Osteoblast (primary cell): ENCODE measurements at places on chromosomes 5 and 9. TPM values are rescaled to one million over a fixed set of nuclear protein-coding genes. Genes with fewer than 3 reads are reported as not detected.
A peak's percentile ranks its signal among the peaks of the same experiment; 100 is the strongest.

- no peak for DNase-seq
Measured at GRCh38 chr9:128595471-128595870, 43.1 kb downstream of the SPTAN1 start.

SOX30 gene
- under 0.01 TPM in 2 replicates for total RNA-seq

DNA sequence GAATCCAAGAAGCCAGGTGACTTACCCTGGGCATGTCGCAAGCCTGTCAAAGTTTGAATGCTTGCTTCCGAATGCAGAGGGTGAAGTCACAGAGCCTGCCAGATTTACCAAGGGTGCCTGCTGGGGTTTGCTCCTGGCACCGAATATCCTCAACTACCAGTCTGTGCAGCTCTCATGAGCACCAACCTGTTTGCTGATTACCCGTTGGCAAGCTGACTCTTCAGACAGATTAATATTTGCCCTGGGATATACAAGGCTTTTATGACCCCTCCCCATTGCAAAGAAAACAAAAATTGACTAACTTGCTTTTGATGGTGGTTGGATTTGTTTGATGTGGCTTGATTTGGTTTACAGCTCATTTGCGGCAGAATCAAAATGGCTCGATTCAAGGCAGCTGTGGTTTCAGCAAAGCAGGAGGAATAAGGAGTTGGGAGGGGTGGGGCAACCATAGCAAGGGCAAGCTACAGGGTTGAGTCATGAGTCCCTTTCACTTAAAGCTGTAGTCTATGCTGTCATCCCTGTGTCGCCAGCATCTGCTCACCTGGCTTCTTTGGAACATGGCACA is 82.3 kb upstream of the AGXT2 start:
- peak; percentile 67 for DNase-seq

MSMP gene
- not detected in 2 replicates for total RNA-seq

ZDHHC11B gene
- not detected in 2 replicates for total RNA-seq

TAF1L gene
- total RNA-seq = not detected in 2 replicates

- DNase-seq = no peak
Measured at GRCh38 chr5:64569858-64570257, 64.0 kb downstream of the RGS7BP start.

- no peak for DNase-seq
Measured at GRCh38 chr5:136242136-136242535, 49.2 kb upstream of the SMIM32 start.

- DNase-seq = peak; percentile 30
Measured at GRCh38 chr5:32984851-32985610, 273.9 kb downstream of the NPR3 start.

DNA sequence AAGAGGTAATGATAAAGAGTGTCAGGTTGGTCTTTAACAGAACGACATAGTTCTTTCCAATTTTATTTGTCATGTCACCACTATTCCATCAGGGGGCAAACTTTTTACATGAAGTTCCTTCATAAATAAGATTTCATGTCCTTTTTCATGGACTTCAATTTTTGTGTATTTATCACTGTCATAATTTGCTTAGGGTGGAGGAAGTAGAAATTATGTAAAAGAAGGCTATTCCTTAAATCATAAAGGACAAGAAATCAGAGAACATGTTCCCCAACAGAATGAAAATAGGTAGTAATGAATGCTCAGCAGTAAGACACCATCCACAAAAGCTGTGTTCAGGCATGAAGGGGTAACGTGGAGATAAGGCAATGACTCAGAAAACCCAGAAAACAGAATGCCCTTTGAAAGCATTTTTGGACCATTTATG is 72.7 kb downstream of the ZFAND5 start:
- peak; percentile 57 for DNase-seq

DNA sequence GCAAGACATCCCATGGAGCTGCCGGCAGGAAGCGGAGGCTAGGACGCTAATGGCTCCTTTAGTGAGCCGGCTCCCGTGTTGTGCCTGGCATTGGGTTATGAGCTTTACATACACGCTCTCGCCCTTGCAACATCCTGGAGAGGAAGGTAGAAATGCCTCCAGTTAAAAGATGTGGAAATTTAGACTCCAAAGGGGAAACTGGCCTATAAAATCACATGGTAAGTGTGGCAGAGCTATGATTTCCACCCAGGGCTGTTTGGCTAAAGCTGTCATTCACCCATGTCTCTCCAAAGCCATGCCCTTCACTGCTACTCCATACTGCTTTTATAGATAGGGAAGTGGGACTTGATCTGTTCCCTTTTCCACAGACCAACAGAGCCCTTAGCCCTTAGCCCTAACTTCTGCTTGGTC is 5.2 kb downstream of the GM2A start:
- DNase-seq = no peak

DNA sequence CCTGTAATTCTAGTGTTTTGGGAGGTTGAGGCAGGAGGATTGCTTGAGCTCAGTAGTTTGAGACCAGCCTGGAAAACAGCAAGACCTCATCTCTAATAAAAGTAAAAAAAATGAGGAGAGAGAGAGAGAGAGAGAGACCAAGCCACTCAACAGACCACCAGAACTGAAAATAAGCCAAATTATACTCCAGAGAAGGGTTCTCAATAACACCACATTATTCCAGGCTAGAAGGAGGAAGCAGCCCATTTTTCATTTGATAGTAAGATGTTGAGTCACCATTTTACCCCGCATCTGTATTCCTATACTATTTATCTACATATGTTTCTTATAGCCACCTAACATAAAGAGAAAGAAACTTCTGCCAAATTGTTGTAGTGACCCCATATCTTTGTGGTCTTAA is 134.8 kb downstream of the PCSK5 start:
- DNase-seq = no peak

FOXI1 gene
- not detected in 2 replicates for total RNA-seq

SIGMAR1 gene
- 72.7 and 73.4 TPM in 2 replicates for total RNA-seq

- DNase-seq = peak; percentile 58
Measured at GRCh38 chr5:176542135-176542595, 5.0 kb upstream of the RNF44 start.

DNA sequence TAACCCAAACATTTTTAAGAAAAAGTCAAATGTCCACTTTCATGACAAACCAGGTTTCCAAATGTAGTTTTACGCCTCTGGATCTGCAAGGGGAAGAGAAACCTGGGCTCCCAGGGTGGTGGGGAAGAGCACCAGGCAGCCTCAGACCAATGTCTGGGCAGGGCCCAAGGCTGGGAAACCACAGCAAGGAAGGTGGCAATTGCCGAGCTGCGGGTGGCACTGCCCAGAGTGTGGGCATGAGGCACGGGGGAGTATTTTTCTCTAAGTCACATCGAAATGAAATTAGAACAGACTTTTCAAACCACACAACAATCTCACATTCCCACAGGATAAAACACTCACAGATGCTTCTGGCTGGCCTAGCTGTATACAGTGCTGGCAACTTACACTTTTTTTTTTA is 32.6 kb upstream of the RASGEF1C start:
- DNase-seq = no peak

DNA sequence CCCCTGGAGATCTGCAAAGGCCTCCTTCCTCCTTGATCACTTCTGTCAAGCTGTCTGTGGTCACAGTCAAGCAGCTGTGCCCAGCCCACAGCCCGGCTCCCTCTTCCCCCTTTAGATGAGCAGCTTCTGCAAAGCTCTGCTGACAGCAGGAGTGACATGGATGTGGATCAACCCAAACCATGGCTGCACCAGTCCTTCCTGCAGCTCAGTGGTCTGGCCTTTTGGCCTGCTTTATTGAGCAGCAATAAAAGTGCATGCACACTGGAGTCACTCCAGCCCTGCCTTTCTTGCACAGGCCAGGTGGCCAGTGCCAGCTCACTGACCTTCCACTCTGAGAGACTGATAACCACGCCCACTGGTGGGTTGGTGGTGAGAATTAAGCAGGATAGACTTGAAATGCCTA is 91.3 kb upstream of the OTULINL start:
- DNase-seq = peak; percentile 85

DNA sequence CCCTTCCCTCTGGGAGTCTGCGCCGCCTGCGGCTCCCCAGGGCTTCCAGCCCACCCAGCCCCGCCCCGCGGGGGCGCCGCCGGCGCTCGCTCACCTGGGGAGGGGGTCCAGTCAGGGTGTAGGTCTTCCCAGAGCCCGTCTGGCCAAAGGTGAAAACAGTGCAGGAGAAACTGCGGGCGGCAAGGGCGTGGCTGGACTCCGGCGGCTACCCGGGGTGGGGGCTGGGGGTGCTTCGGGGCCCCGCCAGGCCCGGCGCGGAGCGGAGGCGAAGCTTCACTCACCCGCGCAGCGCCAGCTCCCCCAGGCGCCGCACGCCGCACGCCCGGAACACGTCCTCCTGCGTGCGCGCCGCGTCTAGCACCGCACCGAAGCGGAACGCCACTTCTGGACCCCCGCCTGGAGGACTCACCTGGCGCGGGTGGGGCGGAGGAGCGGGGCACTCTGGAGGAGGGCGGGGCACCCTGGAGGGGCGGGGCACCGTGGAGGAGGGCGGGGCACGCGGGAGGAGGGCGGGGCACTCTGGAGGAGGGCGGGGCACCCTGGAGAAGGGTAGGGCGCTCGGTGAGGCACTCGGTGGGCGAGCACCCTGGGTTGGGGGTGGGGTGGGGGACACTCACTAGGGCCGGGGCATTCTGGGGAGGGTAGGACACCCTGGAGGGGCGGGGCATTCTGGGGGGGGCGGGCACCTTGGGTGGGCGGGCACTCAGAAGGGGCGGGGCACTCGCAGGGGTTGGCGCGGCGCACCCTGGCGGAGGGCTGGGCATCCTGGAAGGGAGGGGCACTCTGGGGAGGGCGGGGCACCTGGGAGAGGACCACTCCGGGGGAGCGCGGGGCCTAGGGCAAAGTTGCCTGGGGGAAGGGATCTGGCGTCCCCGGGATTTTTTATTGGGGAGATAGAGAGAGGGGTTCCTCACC is 814 bp downstream of the KIF12 start:
- peak; percentile 75 for DNase-seq

CDHR2 gene
- total RNA-seq = under 0.01 TPM in 1 of 2 replicates, not detected in the other

GRCh38 chr9:129596541-129597331 is 24.2 kb downstream of the C9orf50 start:
- peak; percentile 81 for DNase-seq

ARL14EPL gene
- not detected in 2 replicates for total RNA-seq

- peak; percentile 63 for DNase-seq
Measured at GRCh38 chr9:98080326-98080725, 23.8 kb downstream of the NANS start.

- peak; percentile 74 for DNase-seq
Measured at GRCh38 chr9:95107001-95107749, 210.3 kb downstream of the FANCC start.

DNA sequence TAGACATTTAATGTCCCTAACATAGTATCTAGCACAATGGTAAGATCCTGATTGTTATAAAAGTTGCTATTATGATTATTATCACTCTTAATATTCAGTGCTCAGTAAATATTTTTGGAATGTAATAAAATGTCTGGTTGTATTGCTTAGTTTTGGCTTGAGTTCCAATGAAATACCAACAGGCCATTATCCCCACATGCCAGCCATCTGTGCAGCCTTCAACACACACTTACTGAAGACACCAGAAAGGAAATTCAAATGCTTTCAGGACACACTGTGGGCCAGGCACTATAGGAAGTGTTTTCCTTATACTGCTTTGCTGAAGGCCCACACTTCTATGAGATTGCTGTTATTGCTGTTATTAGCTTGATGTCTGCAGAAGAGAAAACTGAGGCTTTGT is 157.5 kb downstream of the TRIM32 start:
- DNase-seq = no peak

- no peak for DNase-seq
Measured at GRCh38 chr5:146233441-146233840, 30.0 kb downstream of the RBM27 start.

ADAMTS12 gene
- 6.9 and 8.3 TPM in 2 replicates for total RNA-seq

DNA sequence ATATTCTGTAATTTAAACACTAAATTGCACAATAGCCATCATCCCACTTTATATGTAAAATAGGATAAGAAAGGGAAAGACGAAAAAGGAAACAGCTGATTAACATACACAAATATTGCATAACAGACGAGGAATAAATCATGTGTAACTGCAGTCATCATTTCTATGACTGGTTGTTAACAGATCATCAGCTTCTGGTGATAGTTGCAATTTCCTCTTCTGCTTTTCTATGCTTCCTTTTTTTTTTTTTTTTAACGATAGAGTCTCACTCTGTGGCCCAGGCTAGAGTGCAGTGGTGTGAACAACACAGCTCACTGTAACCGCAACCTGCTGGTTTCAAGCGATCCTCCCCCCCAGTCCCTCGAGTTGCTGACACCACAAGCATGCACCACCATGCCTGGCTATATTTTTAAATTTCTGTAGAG is 22.5 kb upstream of the JAKMIP2 start:
- no peak for DNase-seq

GRCh38 chr5:58922461-58923171 is 339.7 kb downstream of the RAB3C start:
- no peak for DNase-seq

- DNase-seq = no peak
Measured at GRCh38 chr5:65707663-65708062, 14.2 kb downstream of the SGTB start.
